Stimulated activated CD4-positive, alpha-beta T cell treated with anti-CD3 and anti-CD28 coated beads, Interleukin-1b, Interleukin-23, amount 100 ng/mL, for 24 hours (primary cell): ENCODE measurements at places on chromosomes 13 and 19.

DNA sequence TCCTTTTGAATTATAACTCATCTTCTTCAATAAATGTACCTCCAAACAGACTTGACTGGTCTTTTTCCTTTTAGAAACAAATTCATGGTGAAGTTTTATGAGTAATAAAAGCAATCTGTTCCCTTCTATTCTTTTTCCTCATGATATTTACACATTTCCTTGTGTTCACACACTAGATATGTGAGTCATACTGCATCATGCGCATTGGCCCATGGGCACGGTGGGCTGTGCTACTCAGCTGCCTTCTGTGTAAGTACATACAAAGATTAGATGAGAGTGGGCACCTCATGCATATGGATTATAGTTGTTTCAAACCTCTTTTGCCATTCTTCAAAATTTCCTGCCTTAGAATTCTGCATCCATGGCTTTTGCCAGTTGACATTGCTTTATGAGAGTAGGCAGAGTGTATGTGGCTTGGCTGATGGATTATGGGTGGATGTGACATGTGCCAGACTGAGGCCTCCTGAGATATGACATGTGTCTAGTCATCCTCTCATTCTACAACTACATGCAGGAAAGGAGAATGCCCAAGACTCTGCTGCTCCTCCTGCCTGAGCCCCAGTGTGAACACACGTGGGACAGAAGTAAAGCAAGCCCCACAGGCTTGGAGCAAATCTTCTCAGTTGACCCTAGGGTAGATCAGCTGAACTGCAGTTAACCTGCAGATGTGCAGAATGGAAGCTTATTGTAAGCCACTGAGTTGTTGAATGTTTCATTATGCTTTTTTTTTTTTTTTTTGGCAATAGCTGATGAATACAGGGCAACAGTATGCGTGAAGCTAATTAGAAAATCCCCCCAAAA lies 109.9 kb downstream of the RBM26 start:
- no peak for DNase-seq

DNA sequence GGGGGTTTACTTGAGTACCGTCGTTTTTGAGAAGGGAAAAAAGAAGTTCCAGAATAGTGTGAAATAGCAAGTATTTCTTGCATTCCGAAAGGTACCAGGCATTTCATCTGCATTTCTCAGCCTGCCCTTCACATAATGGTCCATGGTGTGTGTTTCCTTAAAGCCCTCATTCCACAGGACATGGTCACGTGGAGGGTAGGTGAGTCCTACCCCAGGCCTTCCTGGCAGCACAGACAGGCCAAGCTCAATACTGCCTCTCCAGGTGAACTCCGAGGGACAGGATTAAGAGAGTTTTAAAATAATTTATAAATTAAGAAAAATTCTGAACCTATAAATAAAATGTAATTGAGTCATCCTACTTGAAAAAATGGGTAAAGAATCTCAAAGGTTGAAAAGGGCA lies 64.7 kb downstream of the TNFRSF19 start:
- no peak for DNase-seq

DNA sequence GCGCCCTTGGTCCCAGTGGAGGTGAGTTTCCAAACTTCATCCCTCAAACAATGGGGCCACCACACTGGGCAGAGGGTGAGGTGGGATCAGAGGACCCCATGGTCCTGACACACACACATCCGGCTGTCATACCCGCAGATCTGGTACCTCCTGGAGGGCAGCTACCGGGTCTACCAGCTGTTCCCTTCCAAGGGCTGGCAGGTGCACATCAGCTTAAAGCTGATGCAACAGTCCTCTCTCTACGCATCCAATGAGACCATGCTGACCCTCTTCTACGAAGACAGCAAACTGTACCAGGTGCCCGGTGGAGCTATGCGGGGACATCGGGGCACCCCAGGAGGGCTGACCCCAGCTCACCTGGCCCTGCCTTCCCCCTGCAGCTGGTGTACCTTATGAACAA lies 14.0 kb upstream of the PSMD8 start:
- no peak for DNase-seq

GRCh38 chr13:95652244-95652764 lies 7.8 kb upstream of the DZIP1 start:
- DNase-seq: no peak

DNA sequence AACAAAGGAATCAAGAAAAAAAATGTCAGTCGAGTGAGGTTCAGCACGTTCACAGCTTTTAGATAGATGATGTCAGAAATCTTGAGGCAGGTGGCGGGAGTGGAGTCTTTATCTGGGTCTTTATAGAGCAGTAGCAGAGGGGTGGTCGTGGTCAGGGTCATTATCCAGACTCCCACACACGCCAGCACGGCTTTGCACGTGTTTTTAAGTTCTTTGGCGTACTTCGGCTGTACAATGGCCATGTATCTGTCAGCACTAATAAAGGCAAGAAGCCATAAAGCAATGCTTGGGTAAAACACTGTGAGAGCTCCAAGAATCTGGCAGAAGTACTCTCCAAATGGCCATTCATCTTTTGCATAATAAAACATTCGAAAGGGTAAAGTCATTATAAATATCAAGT lies 2.9 kb downstream of the GPR18 start:
- DNase-seq: no peak

GRCh38 chr19:3224346-3225168 lies at the start of gene CELF5:
Gene CELF5 (plus strand): TSS chr19:3224661. CDS start chr19:3224740, 79 bp downstream.
- DNase-seq: peak; percentile 18

GRCh38 chr13:34571716-34572115 lies 370.4 kb upstream of the NBEA start:
- no peak for DNase-seq

- DNase-seq: no peak
These were observed 68.7 kb downstream of the LIG4 start for GRCh38 chr13:108146642-108147041.

DNA sequence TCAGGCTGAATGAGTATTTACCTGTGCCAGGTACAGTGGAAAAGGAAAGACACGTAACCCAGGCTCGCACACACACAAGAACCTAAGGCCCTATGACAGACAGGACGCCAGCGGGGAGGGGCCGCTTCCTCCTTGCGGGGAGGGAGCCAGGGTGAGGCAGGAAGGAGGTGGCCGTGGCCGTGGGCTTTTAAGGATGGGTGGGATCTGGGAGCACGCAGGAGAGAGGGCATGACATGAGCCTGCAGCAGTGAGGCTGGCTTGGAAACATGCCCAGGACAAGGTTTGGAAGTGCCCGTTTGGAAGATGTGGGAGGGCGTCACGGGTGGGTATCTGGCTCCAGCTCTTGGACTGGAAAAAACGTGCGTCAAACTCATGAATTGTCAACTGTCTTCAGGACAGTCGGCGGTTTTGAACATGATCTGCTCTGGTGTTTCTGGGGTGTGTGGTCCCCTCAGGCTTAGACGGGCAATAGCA lies 20.1 kb downstream of the SH3GL1 start:
- no peak for DNase-seq

- DNase-seq: no peak
These were observed 1.6 kb upstream of the PCDH8 start for GRCh38 chr13:52850072-52850395.

DNA sequence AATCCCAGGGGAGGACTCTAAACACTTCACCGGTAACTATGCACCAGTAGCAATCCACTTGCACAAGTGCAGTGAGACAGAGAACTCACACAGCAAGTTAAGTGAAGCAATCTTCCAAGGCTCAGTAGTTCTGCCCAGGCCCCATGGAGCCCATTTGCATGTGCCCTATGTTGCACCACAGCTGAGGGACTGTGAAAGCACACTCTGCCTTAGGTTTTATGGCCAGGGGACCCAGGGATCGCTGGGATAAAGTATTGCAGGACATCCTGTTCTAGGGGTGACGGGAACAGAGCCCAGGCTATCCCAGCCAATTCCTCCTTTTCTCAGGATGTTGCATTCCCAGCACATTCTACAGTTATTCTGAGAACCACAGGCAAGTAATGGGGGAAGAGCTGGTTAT lies 6.0 kb upstream of the AMER2 start:
- no peak for DNase-seq
